Ovary (tissue), 10 donors: ENCODE measurements at places on chromosomes 11 and 22. TPM values are rescaled to one million over a fixed set of nuclear protein-coding genes. Genes with fewer than 3 reads are reported as not detected.

The OR5T1 gene
- not detected for polyA plus RNA-seq

The MMP27 gene
- polyA plus RNA-seq: 0.12 TPM

GRCh38 chr11:121336279-121336937 lies 43.8 kb downstream of the SC5D start:
- no peak for DNase-seq

- DNase-seq: no peak
These were observed 9.6 kb upstream of the WNT11 start for GRCh38 chr11:76215941-76216340.

DNA sequence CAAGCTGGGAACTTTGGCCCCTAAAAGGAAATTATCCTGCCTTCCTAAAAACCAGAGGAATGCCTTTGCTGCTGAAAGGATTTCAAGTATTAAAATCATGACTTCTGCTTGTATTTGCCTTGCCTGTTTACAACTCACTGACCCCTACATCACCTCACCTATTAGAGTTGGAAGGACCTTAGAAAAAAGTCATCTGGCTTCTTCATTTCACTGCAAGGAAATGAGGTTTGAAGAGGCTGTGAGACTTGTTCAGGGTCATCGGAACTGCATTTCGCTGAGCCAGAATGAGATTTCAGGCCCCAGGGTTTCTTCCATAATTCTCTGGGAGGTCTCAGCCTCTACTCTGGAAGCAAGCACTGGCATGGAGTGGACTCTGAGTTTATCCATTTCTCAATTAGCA lies 304.1 kb downstream of the BUD13 start:
- DNase-seq: no peak
